ENCODE measurements at places on chromosomes 5 and 9. TPM values are rescaled to one million over a fixed set of nuclear protein-coding genes. Genes with fewer than 3 reads are reported as not detected.

- DNase-seq, result no peak
Observed at GRCh38 chr5:65213921-65214525, 267.7 kb downstream of the ADAMTS6 start.

DNA sequence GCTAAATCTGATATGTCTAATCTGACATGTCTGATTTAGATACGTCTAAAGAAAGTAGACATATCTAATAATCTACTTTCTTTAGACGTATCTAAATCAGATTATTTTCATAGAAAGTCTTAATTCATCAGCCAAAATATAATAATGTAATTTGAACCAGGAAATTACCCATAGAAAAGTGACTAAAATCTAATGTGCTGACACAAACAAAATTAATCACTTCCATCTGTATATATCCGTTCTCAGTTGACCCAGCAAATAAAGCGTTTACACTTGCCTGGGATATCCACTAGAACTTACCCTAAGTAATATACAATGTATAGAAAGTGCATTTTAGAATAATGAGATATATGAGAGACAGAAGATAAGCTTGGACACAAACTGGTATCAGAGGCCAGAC, 56.7 kb downstream of the TTLL11 start:
- no peak for DNase-seq

The FOXD4L5 gene
- total RNA-seq, result not detected

The TSTD2 gene
- total RNA-seq, result 25.6 TPM

DNA sequence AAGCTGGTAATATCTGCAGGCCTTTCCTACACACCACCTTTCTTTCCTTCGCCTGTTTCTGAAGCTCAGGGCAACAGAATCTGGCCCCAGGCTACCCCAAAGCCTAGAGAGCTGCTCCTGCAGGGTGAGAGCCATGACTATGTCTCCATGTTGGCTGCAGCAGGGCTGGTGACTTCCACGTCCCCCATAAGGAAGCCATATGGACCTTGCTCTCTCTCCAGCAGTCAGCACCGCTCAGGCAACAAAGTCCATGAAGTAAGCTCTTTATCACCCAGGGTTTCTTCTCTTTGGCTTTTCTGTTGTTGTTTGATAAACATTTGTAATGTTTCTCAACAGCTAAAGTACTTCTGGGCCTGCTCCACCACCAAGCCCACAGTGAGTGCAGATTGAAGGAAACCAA, 125.2 kb downstream of the SLIT3 start:
- no peak for DNase-seq

The OR1Q1 gene
- not detected for total RNA-seq

- DNase-seq, result no peak
Observed at GRCh38 chr5:155753943-155754581, 572.9 kb upstream of the SGCD start.

DNA sequence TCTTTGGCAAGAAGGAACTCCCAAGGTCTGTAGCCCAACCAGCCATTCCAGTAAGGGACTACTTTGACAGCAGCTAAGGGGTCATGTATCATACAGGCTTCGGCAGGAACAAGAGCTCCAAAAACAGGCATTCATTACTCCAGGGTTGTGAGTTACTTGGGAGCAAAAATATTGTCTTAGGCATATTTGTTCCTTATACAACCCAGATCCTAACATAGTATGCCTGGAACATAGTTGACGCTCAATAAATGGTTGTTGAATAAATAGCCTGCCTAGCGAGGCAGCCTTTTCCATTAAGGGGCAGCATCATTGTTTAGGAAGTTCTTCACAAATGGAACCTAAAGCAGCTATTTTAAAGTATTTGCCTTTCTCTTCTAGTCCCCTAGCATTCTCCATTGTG, 35.8 kb upstream of the FER start:
- DNase-seq, result no peak

GRCh38 chr5:90214991-90215390, 194.6 kb downstream of the CETN3 start:
- no peak for DNase-seq

DNA sequence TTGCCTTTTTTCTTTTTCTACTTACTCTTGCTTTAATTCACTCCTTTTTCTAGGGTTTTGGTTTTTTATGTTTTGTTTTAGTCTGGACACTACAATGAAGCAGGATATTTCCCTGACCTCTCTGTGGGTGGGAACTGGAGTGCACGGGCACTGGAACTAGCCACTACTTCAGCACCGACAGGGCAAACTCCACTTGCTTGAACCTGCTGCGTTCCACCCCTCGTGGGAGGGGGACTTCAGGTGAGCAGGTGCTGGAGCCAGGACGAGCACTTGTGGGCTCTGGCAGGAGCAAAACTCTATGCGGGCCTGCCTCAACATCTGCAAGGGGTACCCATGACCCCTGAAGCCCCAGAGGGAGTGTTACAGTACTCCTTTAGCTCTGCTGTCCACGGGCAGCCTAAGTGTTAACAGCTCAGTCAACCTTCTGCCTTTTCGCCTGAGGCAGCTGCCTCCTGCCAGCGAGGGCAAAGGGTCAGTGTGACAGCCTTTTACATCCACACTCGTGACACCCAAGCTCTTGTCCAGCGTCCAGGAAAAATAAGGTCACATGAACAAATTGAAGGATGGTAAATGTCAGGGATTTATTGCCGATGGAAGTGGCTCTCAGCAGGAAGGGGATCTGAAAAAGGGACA, 144.1 kb upstream of the NFIL3 start:
- DNase-seq, result no peak

DNA sequence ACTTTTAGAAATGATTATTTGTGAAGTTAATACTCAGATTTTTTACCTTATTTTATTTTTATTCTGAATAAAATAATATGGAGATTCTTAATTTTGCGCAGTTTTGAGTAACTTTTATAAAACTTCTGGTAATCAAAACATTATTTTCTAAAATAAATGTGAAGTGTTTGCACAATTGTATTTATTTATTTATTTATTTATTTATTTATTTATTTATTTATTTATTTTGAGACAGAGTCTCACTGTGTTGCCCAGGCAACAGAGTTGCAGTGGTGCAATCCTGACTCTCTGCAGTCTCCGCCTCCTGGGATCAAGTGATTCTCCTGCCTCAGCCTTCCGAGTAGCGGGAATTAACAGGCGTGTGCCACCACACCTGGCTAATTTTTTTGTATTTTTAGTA, 73.5 kb downstream of the RPS6 start:
- DNase-seq, result no peak

The TMEM252 gene
- total RNA-seq, result not detected

The SPINK13 gene
- total RNA-seq, result 0.41 TPM

- peak; percentile 64 for DNase-seq
Observed at GRCh38 chr9:107733523-107733894, 243.9 kb upstream of the KLF4 start.

GRCh38 chr5:132808866-132809265, 4.2 kb upstream of the SOWAHA start:
- DNase-seq, result no peak

DNA sequence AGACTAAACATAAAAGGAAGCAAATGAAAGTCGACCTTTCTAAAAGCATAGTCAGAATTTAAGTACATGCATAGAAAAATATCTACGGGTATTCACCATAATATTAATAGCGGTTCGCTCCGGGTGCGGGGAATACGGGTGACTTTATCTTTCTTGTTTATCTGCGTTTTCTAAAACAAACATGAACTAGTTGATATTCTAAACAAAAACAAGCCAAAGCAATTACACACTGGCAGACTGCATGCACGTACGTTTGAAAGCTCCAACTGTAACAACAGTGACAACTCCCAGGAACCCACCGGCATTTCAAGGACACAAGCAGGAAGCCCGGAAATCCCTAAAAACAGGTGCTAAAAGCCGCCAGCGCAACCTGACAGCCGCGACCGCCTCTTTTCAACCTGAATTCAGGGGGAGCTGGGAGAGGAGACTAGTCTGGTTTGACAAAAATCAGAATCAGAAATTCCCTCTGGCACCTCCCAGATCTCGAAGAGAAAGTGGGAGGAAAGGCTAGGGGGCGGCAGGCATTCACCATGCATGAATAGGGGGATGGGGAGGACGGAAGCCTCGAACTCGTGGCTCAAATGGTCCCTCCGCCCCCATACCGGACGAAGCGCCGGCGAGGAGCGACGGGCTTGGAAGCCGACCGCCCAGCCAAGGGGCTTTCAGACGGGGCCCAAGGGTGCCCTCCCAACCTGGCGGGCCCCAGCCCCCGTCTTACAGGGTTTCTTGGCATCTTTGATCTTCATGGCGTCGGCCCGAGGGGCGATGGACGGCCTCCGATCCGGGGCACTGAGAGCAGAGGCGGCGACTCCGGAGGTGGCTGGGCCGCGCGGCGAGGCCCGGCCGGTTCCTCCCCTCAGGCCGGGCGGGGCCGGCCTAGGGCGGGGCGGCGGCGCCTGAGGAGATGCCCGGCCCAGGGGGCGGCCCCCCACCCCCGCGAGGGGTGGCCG, at the start of gene PANK3:
Gene PANK3, minus strand, starts transcription at position 831 of the 950 bp plus-strand sequence. Its CDS starts 85 bp downstream, at position 746.
- DNase-seq, result no peak

The CDX1 gene
- total RNA-seq, result 0.41 TPM

The SGCD gene
- 7.1 TPM for total RNA-seq

The PDZD2 gene
- 21.4 TPM for total RNA-seq

DNA sequence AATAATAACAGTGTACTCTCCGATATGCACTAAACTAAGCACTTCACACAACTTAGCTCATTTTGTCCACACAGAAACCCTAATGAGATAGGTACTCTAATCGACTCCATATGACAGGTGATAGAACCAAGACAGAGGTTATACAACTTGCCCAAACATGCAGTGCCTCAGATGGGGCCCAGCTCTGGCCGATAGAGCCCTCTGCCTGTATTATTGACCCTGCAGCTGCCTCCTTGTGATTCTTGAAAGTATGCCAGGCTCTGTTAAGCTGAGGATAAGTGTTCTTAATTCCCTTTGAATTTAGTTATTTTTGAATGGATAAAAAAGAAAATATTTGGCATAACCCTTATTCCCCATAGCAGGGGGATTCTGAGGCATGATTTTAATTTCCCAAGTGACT, 78.5 kb downstream of the HMHB1 start:
- no peak for DNase-seq

DNA sequence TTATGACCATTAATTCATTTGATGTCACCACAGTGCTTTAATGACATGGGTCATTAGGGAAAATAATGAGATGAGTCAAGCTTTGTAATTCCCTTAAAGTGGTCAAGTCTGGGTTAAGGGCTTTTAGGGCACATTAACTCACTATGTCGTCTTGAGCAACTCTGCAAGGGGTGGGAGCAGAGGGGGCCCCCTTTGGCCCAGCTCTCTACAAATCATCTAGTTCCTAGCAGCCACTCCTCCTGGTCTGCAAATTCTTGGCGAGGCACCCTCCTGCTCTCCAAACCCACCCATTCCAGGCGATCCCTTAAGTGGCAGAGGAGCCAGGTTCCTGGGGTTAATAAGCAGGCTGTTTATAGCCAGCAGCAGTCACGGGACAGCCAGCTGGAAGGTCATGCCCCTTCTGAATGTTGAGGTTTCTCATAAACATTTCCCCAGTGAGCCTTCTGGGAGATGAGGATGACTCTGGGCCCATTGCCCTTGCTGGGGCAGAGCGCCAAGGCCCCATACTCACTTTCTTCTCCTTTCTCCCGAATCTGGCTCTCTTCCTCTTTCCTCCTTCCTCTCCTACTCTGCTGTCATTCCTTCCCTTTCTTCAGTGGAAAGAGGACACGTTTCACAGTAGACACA, 14.3 kb upstream of the GPX3 start:
- peak; percentile 92 for DNase-seq

The NUTM2F gene
- total RNA-seq, result not detected

DNA sequence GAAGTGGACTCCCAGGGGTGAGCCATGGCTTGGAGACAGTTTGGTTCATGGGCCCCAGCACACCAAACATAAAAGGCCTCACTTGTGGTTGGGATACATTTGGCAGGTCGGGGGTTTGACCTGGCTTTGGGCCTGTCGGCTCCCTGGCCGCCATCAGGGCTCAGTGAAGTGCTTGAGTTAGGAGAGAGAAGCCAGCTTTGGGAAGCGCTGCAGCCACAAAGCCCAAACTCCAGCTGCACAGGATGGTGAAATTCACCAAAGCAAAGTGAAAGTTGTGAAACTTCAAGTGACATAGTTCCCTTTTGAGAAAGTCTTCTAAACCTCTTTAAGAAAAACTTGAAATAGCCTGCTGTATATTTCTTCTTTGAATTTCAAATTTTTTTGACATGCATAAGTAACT, 27.5 kb downstream of the SLC46A2 start:
- no peak for DNase-seq

GRCh38 chr9:98043915-98044314, 12.6 kb upstream of the NANS start:
- DNase-seq, result no peak

DNA sequence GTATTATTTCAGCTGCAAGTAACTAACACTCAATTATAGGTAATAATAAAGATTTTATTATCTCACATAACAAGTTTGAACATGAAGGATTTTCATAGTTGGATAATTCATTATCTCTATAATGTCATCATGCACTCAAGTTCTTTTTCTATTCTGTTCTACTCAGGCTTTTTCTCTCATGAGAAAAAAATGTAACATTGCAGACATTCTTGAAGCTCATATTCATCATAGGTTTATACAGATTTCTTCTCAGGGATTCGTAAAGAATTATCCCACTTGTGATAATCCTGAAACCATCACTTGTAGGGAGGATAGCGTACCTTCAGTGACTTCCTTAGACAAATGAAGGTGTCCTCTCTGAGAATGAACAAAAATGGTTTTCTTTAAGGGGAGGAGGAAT, 150.3 kb downstream of the XRCC4 start:
- DNase-seq, result no peak

The PCDHGA6 gene
- total RNA-seq, result 4.4 TPM

DNA sequence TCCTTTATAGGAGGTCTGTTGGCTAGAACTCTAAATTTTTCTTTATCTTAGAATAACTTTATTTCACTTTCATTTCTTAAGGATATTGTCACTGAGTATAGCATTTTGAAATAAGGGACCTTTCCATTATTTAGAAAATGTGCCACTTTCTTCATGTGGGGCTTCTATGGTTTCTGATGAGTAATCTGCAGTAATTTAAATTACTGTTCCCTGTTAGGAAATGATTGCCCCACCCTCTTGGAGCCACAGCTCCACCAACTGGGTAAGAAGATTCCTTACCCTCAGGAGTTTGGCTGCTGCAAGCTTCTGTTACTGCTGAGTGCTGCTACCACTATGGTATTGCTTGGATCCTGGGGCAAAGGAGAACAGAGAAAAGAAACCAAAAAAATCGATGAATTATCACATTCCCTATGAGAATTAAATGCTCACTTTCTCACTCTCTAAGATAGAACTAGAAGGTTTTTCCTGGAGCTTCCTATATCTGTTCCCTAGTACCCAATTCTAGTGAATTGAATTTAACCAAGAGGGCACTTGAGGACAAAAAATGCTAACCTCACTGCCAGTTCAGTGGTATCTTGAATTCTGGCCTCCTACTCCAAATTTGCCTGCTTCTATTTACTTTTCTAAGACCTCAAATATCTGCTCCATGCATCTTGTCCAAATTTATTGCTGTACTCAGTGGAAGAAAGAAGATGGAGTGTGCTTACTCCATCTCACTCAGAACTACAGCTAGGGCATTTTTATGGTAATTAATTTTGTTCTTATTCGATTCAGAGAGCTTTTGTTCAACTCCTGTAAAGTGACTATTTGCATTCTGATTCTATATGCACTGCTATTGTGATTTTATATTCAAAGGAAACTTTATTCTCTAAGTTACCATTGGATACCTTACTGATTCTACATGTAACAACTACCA, 2111.3 kb downstream of the MAT2B start:
- DNase-seq, result no peak

The DDX4 gene
- total RNA-seq, result 0.48 TPM

The SLC6A3 gene
- 0.07 TPM for total RNA-seq

The RLN1 gene
- not detected for total RNA-seq

GRCh38 chr5:78734094-78734845, 85.7 kb upstream of the LHFPL2 start:
- no peak for DNase-seq

GRCh38 chr9:114371343-114371944, 16.3 kb downstream of the AKNA start:
- DNase-seq, result no peak

The FGFR4 gene
- total RNA-seq, result 2.1 TPM

- no peak for DNase-seq
Observed at GRCh38 chr9:77793849-77794248, 145.7 kb upstream of the GNA14 start.

All from uterus (tissue), 4 donors.